Cortex of kidney (tissue), 1 donor: ENCODE measurements at places on chromosomes 2 and 18.

- no peak for DNase-seq
These were observed 120.5 kb upstream of the MC4R start for GRCh38 chr18:60493066-60493465.

- DNase-seq, result no peak
These were observed 46.3 kb downstream of the COPS8 start for GRCh38 chr2:237131749-237132533.

GRCh38 chr2:29072971-29073725 is 1.2 kb downstream of the PCARE start:
- DNase-seq, result no peak

DNA sequence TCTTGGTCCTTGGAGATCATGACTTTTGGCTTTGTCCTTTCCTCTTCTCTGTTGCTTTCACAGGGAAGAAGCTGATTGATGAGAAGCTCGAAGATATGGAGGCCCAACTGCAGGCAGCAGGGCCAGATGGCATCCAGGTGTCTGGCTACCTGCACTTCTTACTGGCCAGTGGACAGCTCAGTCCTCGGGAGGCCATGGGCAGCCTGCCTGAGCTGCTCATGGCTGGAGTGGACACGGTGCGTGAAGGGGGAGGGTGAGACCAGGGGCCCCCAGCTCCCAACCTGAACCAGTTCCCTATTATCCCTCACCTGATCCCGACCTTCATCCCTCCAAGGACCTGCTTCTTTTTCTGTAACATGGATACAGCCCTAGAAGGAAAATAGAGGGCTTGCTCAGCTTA is 18.7 kb downstream of the PRKAG3 start:
- no peak for DNase-seq

DNA sequence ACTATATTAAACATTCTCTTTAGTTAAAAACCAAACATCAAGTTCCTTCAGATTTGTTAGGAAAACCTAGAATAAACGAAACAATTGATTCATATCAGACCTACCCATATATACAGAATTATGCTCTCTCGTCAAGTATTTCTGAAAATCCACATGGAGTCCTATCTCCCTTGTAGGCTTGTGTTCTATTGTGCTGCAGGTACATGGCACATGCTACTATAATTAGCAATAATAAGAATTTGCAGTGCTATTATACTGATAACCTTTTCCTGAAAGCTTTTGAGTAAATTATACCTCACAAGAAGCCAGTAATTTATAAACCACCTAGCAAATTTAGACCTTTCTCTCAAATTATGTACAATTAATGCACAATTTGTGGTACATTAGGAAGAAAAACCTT is 158.6 kb upstream of the STK17B start:
- DNase-seq, result no peak

DNA sequence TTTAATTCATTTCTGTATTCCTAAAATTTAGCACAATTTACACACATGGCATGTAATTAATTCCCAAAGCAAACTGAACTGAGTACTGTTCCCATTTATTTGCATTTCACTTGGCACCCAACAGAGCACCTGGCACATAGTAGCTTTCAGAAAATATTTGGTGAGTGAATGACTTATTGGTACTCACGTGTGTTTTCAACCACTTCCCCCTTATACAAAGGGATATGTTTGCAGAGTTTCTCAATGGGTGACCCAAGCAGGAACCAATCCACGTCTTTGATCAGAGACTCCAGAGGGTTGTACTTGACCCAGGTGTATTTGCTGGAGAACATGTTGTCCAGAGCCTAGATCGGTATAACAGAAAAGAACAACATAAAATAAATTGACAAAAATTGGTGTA is 6.6 kb downstream of the GKN2 start:
- no peak for DNase-seq

DNA sequence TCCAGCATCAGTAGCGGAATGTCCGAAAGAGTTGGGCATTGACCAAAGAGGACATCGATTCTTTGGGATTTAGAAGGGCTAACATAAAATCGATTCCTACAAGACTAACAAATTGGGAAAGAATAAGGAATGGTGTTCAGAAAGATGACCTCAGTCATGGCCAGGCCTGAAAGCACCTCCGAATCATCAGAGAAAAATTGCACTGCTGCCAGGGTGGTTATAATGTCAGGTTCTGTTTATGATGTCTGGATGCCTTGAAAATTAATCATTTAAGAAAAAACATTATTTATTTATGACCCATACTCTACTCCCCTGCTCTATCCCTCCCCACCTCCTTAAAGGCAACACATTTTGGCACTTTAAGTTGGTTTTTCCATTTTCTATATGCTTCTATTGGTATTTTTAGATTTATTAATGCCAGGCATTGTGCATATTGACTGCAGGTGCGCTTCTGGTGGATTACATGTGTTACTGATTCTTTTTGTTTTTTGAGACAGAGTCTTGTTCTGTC is 104.7 kb downstream of the MYCN start:
- no peak for DNase-seq

DNA sequence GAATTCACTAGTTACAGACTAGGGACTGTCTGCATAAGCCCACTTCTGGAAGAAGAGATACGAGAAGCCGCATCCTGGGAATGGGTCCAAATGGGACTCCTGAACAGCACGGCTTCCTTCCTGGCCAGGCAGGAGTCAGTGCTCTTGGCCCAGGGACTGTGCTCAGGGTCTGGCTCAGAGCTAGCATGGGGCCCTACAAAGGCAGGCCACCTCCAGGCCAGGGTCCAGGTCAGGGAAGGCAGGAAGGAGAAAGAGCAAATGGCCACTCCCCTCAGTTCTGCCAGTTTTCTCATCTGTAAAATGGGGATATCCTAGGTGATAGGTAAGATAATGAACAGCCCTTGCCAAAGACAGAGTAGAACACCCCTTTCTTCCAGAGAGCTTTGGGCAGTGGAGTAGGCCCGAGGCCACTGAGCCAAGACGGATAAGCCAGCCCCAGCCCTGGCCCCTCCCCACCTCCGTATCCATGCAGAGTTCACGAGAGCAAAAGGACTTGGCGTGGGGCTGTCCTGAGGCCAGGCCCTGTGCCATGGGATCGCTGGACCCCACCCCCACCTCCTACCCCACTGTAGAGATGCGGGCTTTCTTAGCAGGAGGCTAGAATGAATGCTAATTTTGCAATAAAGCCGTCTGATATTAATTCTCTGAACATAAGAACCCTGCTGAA is 190.1 kb downstream of the MGAT5 start:
- DNase-seq, result no peak

- no peak for DNase-seq
These were observed 1.7 kb downstream of the ITGA4 start for GRCh38 chr2:181458871-181459270.

DNA sequence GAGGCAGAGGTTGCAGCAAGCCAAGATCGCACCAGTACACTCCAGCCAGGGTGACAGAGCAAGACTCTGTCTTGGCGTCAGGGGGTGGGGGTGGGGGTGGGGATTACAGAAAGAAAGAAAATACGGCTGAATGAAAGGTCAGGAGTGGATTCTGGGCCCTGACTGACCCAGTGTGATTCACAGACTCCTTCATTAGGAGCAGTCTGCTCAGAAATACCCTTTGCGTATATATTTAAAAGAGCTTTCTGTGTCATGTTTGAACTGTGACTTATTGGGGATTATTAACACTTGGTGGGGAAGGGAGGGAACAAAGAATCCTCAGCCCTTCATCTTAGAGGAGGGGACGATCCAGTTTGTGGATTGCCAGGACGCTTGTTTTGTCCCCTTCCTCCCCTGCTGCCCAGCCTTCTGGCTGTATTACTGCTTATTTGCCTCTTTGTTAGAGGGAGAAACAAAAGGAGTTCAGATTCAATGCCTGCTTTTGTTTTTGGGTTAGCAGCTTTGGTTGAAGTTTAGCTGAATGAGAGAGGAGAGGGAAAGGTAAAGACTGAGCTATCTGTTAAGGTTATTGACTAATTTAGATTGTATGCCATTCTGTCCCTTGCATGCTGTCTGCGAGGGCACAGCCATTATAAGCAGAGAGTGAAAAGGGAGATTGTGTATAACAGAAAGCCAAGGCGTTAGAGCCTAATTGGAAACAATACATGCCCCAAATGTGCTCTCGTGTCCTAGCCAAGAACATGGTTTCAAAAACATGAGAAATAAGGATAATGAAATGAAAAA is 118.3 kb downstream of the FMNL2 start:
- no peak for DNase-seq

GRCh38 chr2:71071681-71072398 is 3.4 kb downstream of the NAGK start:
- DNase-seq, result no peak

DNA sequence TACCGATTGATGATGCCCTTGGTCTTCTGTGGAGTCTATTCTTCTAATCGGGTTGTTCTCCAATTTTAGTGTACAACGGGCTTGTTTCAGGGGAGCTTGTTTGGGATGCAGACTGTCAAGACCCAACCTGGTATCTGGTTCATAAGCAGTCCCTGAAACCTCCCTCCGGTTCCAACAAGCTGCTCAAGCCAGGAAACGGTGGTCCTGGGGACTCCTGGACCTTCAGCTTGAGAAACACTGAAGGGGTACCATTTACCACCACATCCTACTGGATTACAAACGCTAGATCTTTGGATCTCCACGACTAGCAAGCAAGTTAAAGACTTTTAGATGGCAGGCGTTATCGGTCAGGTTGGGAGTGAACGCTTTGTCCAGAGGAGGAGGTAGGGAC is 2.0 kb downstream of the BCL2 start:
- DNase-seq, result no peak

GRCh38 chr2:163713534-163714311 is 22.1 kb downstream of the FIGN start:
- no peak for DNase-seq

DNA sequence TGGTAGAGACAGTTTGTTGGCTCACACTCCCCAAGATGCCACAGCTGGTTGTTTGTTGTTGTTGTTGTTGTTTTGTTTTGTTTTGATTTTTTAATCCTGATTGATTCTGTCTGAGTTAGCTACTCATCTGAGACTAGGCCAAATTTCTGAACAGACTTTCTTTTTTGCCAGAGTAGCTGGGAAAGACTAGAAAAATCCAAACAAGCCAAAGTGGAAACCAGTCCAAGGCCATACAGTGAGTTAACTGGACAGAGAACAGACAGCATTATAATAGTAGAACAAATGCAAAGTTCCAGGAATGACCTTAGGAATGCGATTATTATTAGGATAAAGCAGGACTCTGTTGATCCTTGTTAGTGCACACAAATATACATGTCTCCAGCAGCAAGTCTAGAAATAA is 43.8 kb upstream of the CYP26B1 start:
- DNase-seq, result no peak

DNA sequence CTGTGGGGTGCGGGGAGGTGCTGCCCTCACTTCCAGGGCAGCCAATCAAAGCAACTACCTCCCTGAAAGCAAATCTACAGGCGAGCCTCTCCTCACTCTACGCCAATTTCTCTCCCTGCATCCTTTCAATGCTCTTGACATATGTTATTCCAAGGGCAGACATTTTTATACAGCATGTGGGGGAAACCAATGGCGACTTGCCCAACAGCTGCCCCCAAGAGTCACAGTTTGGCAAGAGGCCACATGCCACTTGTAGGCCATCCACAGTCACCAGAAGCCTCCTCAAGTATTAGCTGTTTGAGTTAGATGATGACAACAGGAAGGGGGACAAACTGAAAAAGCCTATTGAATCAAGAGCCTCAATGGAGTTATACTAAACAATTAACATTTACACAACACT is 114.6 kb downstream of the MYO5B start:
- no peak for DNase-seq

GRCh38 chr2:19845323-19845920 is 56.4 kb downstream of the TTC32 start:
- no peak for DNase-seq

- no peak for DNase-seq
These were observed 3.1 kb downstream of the ADAM17 start for GRCh38 chr2:9552219-9553178.

DNA sequence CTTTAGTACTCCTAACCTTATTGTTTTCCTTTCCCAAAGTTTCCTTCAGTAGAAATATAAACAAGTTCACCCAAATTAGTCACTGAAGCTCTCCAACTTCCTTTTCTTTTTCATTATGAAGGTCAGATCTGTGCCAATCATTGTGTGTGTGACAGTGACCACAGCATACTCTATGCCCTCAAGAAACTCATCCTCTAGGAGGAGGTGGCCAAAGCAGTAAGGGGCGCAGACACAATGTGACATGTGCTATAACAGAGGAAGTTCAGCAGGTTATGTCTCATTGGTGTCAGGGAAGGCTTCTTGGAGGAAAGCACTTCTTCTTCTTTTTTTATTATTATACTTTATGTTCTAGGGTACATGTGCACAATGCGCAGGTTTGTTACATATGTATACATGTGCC is 60.0 kb upstream of the PSME4 start:
- DNase-seq, result no peak

DNA sequence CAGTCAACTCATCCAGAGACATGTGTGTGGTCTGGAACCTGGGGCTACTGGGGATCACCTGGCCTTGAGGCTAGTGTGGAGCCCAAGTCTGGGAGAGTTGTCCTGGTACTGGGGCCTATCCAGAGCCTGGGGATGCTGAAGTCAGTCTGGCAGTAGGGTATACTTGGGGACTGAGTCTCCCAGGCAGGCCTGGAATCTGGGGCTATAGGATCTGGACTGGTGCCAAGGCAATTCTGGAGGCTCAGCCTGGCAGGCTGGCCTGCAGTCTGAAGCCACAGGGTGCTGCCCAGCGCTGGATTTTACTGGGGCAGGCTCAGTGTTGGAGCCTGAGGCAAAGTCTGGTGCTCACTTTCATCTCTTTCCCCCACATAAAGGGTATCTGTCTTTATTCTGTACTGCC is 46.5 kb downstream of the AQP4 start:
- DNase-seq, result no peak

DNA sequence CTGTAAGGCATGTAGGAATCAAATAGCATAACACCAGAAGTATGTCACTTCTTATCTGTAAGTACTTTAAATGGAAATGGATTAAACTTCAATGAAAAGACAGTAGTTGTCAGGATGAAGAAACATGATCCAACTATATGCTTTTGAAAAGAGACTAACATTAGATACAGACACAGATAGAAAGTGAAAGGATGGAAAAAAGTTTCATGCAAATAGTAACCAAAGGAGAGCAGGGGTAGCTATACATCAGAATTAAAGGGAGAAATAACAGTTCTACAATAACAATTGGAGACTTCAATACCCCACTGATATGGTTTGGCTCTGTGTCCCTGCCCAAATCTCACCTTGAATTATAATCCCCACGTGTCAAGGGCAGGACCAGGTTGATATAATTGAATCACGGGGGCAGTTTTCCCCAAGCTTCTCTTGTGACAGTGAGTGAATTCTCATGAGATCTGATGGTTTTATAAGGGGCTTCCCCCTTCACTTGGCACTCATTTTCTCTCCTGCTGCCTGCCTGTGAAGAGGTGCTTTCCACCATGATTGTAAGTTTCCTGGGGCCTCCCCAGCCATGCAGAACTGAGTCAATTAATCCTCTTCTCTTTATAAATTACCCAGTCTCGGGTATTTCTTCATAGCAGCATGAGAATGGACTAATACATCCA is 205.4 kb upstream of the CDH2 start:
- DNase-seq, result no peak
